ENCODE measurements at places on chromosomes 7 and 10.

GRCh38 chr10:124383496-124383895, 35.2 kb downstream of the OAT start:
- no peak overlapping the region for H3K4me3 ChIP-seq
- H3K27ac ChIP-seq = no peak overlapping the region
- H3K36me3 ChIP-seq = no peaks in the 10 kb centered on the region
- no peaks in the 10 kb centered on the region for H3K27me3 ChIP-seq

- no peak overlapping the region for H3K27ac ChIP-seq
- H3K36me3 ChIP-seq = no peaks in the 10 kb centered on the region
- H3K4me1 ChIP-seq = peaks cover 3% of the 10 kb centered on the region
Measured at GRCh38 chr7:74581916-74582440, 75.5 kb upstream of the GTF2I start.

GRCh38 chr10:97791824-97792721, 20.3 kb upstream of the SFRP5 start:
- H3K4me3 ChIP-seq = no peak overlapping the region
- no peaks in the 10 kb centered on the region for H3K4me1 ChIP-seq
- H3K36me3 ChIP-seq = no peaks in the 10 kb centered on the region
- H3K27ac ChIP-seq = no peak overlapping the region

DNA sequence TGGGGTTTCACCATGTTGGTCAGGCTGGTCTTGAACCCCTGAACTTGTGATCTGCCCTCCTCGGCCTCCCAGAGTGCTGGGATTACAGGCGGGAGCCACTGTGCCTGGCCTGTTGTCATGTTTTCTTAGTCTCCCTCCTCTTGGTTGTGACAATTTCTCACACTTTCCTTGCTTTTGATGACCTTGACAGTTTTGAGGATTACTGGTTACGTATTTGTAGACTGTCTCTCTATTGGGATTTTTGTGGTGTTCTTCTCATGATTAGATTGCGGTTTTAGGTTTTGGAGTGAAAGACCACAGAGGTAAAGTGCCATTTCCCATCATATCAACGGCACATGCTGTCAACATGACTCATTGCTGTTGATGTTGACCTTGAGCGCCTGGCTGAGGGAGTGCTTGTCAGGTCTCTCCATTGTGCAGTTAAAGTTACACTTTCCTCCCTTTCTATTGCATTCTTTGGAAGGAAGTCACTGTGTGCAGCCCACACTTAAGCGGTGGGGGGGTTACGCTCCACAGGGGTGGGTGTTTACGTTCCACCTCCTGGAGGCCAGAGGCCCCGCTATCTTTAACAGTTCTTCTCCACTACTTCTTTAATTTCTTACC, 10.8 kb downstream of the NEURL1 start:
- no peak overlapping the region for H3K4me3 ChIP-seq
- H3K36me3 ChIP-seq = no peaks in the 10 kb centered on the region
- H3K27ac ChIP-seq = no peak overlapping the region
- DNase-seq = peak; percentile 25

- H3K27ac ChIP-seq = no peak overlapping the region
- H3K27me3 ChIP-seq = no peaks in the 10 kb centered on the region
- no peak for DNase-seq
- H3K4me1 ChIP-seq = peaks cover 6% of the 10 kb centered on the region
- no peak overlapping the region for H3K4me3 ChIP-seq
- H3K36me3 ChIP-seq = peaks cover 17% of the 10 kb centered on the region
Measured at GRCh38 chr7:127890726-127891125, 140.5 kb downstream of the LRRC4 start.

DNA sequence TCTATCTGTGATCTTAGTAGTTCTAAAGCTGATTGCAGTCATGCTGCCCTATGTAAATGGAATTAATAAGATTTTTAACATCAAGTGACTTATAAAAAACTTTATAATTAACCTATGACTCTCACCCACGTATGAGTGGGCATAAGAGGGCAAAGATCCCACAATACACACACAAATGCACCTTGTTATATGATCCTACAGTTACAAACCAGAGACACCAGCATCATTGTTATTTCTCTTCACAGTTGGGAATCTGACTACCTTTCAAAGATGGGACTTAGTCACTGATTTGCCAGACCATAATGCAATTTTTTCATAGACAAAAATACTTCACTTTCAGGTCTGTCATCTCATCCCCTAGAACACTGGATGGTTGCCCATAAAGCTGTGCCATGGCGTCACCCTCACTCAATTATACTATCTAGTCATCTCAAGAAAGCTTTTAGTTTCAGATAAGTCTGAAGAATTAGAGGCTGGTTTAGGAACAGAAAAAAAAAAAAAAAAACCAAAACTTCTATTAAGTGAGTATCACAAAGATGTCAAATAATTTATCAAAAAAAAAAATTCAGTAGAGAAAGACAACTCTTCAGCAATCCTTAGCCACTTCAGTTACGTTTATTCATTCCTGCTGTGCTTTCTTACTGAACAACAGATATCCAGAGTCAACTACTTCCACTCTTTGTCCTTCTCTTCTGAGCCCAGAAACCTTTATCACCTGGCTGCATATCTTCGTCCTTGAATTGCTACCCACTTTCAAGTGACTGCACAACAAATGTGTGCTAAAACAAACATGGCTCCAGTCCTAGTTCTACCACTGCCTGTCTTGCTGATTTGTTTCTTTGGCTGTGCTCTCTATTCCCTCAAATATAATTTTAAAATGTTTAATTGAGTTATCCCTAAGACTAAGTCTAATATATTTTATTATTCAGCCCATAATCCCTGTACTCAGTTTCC, 175.0 kb upstream of the CHRM2 start:
- DNase-seq = no peak
- H3K27me3 ChIP-seq = no peaks in the 10 kb centered on the region
- no peaks in the 10 kb centered on the region for H3K4me1 ChIP-seq
- H3K4me3 ChIP-seq = no peak overlapping the region
- no peak overlapping the region for H3K27ac ChIP-seq
- no peaks in the 10 kb centered on the region for H3K36me3 ChIP-seq

- no peaks in the 10 kb centered on the region for H3K36me3 ChIP-seq
- no peaks in the 10 kb centered on the region for H3K27me3 ChIP-seq
- no peak for DNase-seq
- H3K4me3 ChIP-seq = no peak overlapping the region
Measured at GRCh38 chr7:140003913-140004382, 58.8 kb downstream of the PARP12 start.

DNA sequence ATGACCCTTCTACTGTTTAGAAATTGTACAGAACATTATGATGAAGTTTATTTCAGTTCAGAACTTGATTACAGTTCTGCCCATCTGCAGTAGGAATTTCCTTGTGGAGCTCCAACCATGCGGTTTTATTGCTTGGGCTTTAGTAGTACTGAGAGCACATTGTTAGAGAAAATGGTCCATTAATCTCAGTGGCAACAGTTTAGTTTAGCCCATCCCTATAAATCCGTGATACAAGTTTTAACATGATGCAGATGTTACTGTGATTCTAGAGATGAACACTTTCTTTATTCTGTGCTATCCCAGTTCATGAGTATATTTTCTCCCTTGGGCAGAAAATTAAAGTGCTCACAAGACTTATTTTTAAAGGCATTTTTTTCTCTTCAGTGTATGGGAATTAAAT, 84.8 kb upstream of the FZD8 start:
- no peaks in the 10 kb centered on the region for H3K4me1 ChIP-seq
- no peak for DNase-seq
- no peak overlapping the region for H3K4me3 ChIP-seq
- H3K27me3 ChIP-seq = peaks cover 8% of the 10 kb centered on the region
- H3K36me3 ChIP-seq = no peaks in the 10 kb centered on the region

DNA sequence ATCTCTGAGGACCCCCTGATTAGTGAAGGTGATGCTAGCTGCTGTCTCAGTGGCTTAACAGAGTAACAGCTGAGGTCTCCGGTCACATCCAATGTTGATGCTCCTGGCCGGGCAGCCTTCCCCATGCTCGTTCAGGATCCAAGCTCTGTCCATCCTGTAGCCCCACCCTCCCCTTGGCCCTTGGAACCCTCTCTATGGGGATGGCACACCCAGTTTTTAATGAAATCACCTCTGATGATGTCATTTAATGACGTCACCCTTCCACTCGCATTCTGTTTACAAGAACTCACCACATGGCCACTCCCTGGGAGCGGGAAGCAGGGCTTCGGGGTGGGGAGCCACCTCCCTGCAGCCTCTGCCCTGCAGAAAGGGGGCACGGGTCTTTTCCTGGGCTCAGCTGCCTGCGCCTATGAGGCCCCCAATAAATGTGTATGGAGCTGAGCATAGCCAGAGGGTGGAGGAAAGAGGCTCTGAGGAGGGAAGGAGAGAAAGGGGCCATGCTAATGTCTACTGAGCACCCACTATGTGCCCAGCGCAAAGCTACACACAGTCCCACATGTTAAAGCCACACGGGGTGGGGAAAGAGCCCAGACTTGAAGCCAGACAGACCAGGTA, 95.5 kb downstream of the OAT start:
- H3K4me3 ChIP-seq = no peak overlapping the region
- no peaks in the 10 kb centered on the region for H3K36me3 ChIP-seq
- H3K4me1 ChIP-seq = no peaks in the 10 kb centered on the region
- H3K27ac ChIP-seq = no peak overlapping the region

DNA sequence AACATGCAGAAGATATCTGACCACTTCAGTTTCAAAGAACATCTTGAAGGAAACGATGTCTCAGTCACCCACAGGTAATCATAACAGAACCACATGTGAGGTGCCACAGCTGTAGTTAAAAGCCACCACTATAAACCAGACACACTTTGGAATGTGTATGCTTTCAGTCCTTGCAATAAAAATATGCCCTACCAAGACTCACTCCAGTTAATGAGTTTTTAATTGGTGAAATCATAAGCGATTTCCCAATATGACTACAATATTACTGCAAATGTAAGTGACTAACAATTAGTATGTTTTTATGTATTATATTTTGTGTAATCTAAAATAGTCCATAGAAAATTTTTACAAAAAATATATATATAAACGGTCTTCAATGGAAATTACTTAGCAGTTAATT, 428.2 kb downstream of the PARD3 start:
- DNase-seq = no peak
- H3K27me3 ChIP-seq = no peaks in the 10 kb centered on the region
- peaks cover 7% of the 10 kb centered on the region for H3K36me3 ChIP-seq
- no peak overlapping the region for H3K4me3 ChIP-seq

DNA sequence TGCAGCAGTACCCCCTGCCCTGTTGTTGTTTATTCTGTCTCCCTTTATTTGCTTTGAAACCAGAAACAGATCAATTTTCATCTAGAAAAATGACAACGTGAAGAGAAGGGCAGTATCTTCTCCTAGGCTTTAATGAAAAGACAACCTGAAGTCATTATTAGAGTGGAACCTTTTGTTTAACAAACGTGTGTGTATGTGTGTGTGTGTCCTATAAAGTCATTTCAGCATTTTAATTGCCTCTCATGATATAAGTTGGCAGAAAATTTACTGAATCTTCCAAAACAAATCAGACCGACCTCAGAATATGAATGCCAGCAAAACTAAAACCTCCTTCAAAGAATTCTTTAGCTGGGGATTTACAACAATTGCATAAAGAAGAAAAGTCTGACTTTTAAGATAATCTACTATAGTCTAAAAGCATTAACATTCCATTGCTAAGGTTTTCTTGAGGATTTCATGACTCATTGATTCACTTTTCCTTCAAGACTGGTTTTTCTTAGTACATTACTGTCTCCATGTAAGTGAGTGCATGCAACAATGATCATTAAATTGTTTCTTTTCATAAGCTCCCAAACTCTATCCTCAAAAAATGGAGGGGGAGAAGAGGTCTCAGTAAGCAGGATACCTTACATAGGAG, 3.2 kb downstream of the GLI3 start:
- DNase-seq = no peak
- no peaks in the 10 kb centered on the region for H3K27me3 ChIP-seq
- H3K4me1 ChIP-seq = peaks cover 13% of the 10 kb centered on the region
- H3K36me3 ChIP-seq = no peaks in the 10 kb centered on the region
- H3K27ac ChIP-seq = no peak overlapping the region

GRCh38 chr7:135501402-135501801, 8.5 kb downstream of the CNOT4 start:
- no peak overlapping the region for H3K27ac ChIP-seq
- H3K27me3 ChIP-seq = no peaks in the 10 kb centered on the region
- no peak for DNase-seq
- no peaks in the 10 kb centered on the region for H3K36me3 ChIP-seq
- no peak overlapping the region for H3K4me3 ChIP-seq
- H3K4me1 ChIP-seq = peaks cover 30% of the 10 kb centered on the region

DNA sequence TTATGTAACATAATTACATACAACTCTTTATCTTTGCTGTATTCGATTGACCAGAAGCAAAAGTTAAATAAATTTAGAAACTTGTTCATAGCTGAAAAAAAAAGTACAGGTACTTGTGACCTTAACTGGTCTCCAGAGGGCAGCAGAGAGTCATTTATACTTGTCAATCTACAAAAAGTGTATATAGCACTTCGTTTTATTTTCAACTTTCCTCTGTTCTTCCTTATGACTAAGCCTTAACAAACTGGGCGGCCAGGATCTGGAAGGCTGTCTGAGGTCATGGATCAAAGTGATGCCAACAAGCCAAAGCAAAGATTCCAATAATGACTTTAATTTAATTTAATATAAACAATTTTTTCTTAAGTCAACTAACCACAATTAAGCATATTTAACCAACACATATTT, 29.8 kb downstream of the C10orf67 start:
- DNase-seq = no peak
- no peak overlapping the region for H3K4me3 ChIP-seq
- H3K27ac ChIP-seq = no peak overlapping the region
- H3K27me3 ChIP-seq = no peaks in the 10 kb centered on the region

GRCh38 chr7:121931149-121931902, 58.4 kb downstream of the PTPRZ1 start:
- no peak for DNase-seq
- no peak overlapping the region for H3K4me3 ChIP-seq
- no peaks in the 10 kb centered on the region for H3K4me1 ChIP-seq
- no peak overlapping the region for H3K27ac ChIP-seq

- DNase-seq = no peak
- H3K4me1 ChIP-seq = no peaks in the 10 kb centered on the region
- H3K36me3 ChIP-seq = no peaks in the 10 kb centered on the region
- H3K27ac ChIP-seq = no peak overlapping the region
- no peaks in the 10 kb centered on the region for H3K27me3 ChIP-seq
Measured at GRCh38 chr10:4450981-4451908, 374.8 kb upstream of the AKR1E2 start.

DNA sequence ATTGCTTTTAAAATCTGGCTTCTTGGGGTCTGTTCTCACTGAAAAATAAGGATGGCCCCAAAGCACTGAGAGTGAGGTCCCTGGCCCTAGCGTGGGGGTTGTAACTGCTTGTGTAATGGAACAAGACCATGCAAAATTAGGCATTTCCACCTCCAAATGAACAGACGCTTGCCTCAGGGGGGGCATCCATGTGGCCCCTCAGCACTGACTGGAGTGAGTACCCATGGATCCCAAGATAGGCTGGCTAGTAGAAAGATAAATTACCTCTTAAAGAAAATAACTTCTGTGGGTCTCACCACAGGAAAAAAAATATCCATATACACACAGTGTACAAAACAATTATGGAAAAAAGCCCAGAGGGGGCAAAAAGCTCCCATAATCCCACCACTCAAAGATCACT, 15.2 kb upstream of the CPA1 start:
- peaks cover 5% of the 10 kb centered on the region for H3K4me1 ChIP-seq
- no peaks in the 10 kb centered on the region for H3K36me3 ChIP-seq
- no peak overlapping the region for H3K27ac ChIP-seq
- no peaks in the 10 kb centered on the region for H3K27me3 ChIP-seq

GRCh38 chr10:121684276-121684675, 86.0 kb upstream of the FGFR2 start:
- H3K36me3 ChIP-seq = no peaks in the 10 kb centered on the region
- H3K4me1 ChIP-seq = no peaks in the 10 kb centered on the region
- no peak for DNase-seq
- no peaks in the 10 kb centered on the region for H3K27me3 ChIP-seq
- H3K27ac ChIP-seq = no peak overlapping the region
